ENCODE measurements at places on chromosomes 7 and 10. TPM values are rescaled to one million over a fixed set of nuclear protein-coding genes. Genes with fewer than 3 reads are reported as not detected.

DNA sequence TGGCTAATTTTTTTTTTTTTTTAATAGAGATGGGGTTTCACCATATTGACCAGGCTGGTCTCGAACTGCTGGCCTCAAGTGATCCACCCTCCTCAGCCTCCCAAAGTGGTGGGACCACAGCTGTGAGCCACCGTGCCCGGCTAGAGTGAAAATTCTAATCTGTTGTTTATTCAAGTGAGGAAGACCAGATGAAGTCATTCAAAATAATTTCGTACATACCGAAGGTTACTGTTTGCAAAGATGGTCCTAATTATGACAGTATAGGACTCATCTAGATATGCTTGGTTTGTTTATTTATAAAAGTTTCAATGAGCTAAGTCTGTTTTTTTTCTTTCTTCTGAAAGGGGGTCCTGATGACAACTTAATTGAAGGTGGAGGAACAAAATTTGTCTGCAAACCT lies 376.8 kb downstream of the EXOC4 start:
- DNase-seq, result no peak

GRCh38 chr7:40711706-40712105 lies 576.9 kb downstream of the SUGCT start:
- peak; percentile 77 for DNase-seq

DNA sequence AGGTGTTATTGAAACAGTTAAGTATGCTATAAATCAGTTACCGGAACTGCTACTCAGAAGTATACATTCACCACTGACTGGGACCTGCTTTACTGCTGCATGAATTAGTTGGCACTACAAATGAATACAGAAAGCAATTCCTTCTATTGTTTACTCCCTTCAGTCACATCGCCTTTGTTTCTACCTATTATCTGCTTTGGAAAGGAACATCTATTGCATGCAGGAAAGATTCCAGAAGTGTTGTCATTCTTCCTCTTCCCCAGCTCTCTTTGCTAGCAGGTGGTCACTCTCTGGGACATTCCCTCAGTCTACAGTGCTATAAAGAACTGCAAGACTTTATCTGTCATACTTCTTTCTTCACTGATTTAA lies 131.3 kb downstream of the ANK3 start:
- DNase-seq, result no peak

- DNase-seq, result no peak
Observed at GRCh38 chr7:152737833-152738232, 21.7 kb upstream of the ACTR3B start.

GRCh38 chr7:94898340-94898739 lies 9.1 kb upstream of the PPP1R9A start:
- DNase-seq, result no peak

The CHN2 gene
- polyA plus RNA-seq, result 0.17 TPM

The CCL24 gene
- not detected for polyA plus RNA-seq

The CPN1 gene
- polyA plus RNA-seq, result not detected

The RALA gene
- 25.5 TPM for polyA plus RNA-seq

The SAMD9L gene
- 0.56 TPM for polyA plus RNA-seq
